ENCODE measurements at places on chromosomes 16 and 17.

GRCh38 chr17:29747660-29748059 lies 124.9 kb upstream of the CORO6 start:
- no peak for DNase-seq

DNA sequence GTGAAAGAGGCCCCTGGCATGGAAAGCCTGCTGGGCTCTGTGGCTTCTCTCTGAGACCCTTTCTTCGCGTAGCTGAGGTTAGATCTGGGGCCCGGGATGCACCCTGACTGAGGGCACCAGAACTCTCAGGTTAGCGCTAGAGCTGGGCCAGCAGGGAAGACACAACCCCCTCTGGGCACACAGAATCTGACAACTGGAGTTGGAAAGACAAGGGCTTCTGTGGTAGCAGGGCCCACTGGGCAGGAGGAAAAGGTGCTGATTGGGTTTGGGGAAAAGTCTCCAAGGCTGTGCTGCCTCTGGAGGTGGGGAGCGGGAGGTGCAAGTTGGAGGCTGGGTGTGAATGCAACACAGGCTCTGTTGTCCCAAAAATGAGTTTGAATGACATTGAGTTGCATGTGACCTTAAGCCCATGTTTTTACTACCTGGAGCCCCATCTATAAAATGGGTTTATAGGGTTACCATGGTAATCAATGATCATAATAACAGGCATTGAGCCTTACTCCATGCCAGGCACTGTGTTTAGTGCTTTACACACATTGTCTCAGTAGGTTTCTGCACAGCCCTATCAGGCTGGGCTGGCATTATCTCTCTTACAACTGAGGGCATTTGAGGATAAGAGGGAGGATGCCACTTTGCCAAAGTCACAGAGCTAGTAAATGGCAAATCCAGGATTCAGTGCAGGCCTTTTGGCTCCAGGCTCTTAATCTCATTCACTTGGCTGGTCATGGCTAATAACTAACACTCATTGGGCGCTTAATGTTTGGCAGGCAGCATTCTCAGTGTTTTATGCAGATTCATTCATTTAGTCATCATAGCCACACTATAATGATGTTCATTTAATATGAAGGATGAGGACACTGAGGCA lies 9.5 kb upstream of the IGFBP4 start:
- no peak for DNase-seq

- no peak for DNase-seq
Observed at GRCh38 chr16:27838536-27839175, 224.9 kb downstream of the GSG1L start.

GRCh38 chr16:81590714-81591544 lies 146.3 kb downstream of the CMIP start:
- DNase-seq = no peak

DNA sequence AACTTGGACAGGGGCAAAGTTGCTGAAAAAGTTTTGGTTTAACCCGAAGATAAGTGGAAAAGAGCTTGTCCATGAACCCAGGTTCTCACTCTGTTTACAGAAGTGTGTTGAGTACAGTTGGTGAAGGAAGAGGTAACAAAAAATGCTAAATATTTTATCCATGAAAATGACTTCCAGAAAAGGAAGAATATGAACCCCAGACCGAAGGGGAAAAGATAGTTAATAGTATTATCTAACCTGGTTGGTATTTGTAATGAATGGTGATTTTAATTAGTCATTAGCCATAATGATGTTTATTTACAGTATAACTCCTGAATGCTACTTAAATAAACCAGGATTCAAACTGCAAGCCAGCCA lies 574 bp upstream of the TMEM106A start:
- DNase-seq = no peak

GRCh38 chr17:19771971-19772630 lies 24.0 kb upstream of the ALDH3A1 start:
- DNase-seq = peak; percentile 90

GRCh38 chr17:12738624-12739023 lies 50.7 kb upstream of the ARHGAP44 start:
- DNase-seq = no peak

GRCh38 chr16:5982979-5983378 lies 885.4 kb upstream of the EEF2KMT start:
- DNase-seq = no peak

GRCh38 chr16:24683250-24683649 lies 46.2 kb upstream of the TNRC6A start:
- DNase-seq = no peak

DNA sequence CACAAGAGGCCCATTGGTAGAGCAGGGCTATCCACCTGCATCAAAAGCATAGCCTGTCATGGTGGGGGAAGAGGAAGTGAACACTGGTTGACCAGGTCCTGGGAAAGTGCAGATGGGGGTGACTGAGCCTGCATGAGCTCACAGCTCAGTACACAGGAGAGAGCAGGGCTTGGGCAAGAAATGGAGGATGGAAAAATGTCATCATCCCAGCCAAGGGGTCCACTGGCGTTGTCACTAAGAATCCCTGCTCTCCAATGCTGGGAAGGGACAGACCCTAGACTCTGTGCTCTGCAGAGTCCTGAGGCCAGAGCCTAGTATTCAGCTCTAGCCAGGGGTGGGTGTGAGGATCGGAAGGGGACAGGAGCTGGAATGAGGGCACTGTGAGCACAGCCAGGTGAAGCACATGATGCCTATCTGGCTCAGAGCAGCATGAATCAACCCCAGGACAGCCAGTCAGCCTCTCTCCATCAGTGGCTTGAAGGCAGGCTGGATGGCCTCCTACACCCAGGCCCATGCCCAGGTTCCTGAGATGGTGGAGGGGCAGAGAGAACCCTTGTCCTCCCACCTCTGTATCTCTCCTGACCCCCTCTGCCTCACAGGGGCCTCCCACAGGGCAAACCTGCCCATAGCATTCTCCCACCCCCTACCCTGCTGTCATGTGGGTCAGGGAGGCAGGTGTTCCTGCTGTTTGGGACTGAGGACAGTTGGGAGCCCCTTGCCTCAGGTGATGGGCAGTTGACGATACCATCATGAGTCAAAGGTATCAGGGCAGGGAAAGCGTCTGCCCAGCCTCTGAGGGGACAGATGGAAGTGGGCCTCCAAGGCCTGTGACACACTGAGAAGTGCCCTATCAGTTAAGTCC lies 13.8 kb upstream of the CTCF start:
- no peak for DNase-seq

GRCh38 chr17:38428112-38428642 lies at the start of gene ARHGAP23:
Gene ARHGAP23, plus strand, starts transcription at chr17:38428464. Its CDS starts 22 bp downstream, at chr17:38428486.
- DNase-seq = peak; percentile 43

GRCh38 chr16:47016700-47017133 lies 43.2 kb upstream of the DNAJA2 start:
- DNase-seq = no peak

DNA sequence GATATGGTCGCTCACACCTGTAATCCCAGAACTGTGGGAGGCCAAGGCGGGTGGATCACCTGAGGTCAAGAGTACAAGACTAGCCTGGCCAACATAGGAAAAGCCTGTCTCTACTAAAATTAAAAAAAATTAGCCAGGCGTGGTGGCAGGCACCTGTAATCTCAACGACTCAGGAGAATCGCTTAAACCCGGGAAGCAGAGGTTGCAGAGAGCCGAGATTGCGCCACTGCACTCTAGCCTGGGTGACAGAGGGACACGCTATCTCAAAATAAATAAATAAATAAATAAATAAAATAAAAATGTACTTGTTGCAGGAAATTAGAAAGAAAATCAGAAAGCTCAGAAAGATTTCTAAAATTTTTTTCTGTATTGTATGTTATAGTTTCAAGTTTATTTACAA lies 113.9 kb downstream of the LITAF start:
- no peak for DNase-seq

GRCh38 chr17:42531455-42532354 lies 4.3 kb upstream of the NAGLU start:
- peak; percentile 65 for DNase-seq

- DNase-seq = no peak
Observed at GRCh38 chr17:76156662-76156991, 15.6 kb upstream of the FOXJ1 start.

GRCh38 chr16:3938843-3939624 lies 58.5 kb upstream of the CREBBP start:
- DNase-seq = peak; percentile 45

DNA sequence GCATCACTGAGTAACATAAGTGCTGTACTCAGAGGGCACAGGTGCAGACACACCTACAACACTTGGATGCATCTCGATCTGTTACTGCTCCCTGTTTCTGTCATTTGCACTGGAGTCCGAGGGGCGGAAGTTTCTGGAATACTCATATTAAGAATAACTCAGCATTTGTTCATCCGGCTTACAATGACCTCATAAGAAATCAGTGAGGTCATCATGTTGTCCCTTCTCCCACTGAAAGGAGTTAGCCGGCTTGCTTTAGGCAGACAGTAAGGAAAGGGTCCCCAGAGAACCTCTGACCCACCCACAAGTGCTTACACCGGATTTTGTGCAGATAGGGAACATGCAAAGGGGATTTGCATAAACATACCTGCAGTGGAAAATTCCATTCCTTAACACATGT lies 344.7 kb downstream of the HAPSTR1 start:
- no peak for DNase-seq

DNA sequence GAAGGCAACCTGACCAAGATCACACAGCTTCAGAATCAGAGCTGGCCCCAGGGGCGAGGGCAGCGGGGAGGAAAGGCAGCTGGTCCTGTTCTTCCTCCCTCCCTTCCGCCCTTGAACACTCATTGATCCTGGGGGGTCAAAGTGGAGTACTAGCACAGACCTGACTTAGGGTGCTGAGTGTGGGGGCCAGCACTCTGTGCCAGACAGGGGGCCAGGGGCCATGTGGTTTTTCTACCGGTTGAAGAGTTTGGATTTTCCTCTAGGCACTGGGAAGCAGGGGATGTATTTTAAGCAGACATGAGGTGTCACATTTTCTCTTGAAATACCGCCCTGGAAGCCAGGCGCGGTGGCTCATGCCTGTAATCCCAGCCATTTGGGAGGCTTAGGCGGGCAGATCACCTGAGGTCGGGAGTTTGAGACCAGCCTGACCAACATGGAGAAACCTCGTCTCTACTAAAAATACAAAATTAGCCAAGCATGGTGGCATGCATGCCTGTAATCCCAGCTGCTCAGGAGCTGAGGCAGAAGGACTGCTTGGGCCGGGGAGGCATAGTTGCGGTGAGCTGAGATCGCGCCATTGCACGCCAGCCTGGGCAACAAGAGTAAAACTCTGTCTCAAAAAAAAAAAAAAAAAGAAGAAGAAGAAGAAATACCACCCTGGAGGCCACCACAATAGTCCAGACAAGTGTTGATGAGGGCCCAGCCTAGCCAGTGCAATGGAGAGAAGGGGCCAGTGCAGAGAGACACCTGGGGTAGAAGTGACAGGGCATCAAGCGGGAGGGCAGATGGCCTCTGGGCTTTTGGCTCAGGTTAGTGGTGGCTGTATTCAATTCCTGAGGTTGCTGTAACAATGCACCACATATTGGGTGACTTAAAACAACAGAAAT lies 15.3 kb downstream of the OSBPL7 start:
- DNase-seq = no peak

GRCh38 chr16:86289907-86290306 lies 220.4 kb upstream of the FOXF1 start:
- DNase-seq = no peak

DNA sequence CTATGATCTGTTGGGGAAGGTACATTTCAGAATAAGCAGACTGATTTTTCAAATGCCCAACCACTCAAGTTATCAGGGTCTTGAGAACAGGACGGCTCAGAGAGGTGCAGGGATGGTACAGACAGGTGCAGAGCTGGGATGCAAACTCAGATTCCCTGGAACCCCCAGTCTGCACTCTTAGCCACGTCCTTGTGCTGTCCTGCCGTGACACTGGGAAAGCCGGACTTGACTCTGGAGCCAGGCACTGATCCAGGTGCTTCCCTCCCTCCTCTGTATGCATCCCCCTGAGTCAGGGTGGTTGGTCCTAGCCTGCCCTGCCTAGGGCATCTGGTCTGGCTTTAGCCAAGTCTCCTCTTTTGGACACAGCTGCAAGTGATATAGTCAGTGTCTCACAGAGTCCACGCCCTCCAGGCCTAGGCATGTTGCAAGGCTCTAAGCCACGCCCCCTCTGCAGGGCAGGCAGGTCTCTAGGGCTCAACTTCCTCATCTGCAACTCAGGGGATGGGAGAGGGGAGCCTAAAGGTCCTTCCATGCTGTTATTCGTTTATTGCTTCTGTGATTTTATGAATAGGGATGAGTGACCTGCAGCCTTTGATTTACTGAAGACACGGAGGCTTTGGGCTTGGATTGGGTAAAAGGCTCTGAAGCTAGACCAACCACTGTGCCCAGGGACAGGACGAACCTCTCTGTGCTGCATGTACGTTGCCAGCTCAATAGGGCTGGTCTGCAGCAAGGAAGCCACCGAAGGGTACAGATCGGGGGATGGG lies 97.3 kb downstream of the SDK2 start:
- DNase-seq = no peak

GRCh38 chr16:49587511-49587910 lies 213.9 kb downstream of the C16orf78 start:
- DNase-seq = no peak

- DNase-seq = no peak
Observed at GRCh38 chr17:31515267-31515666, 123.8 kb downstream of the RAB11FIP4 start.

DNA sequence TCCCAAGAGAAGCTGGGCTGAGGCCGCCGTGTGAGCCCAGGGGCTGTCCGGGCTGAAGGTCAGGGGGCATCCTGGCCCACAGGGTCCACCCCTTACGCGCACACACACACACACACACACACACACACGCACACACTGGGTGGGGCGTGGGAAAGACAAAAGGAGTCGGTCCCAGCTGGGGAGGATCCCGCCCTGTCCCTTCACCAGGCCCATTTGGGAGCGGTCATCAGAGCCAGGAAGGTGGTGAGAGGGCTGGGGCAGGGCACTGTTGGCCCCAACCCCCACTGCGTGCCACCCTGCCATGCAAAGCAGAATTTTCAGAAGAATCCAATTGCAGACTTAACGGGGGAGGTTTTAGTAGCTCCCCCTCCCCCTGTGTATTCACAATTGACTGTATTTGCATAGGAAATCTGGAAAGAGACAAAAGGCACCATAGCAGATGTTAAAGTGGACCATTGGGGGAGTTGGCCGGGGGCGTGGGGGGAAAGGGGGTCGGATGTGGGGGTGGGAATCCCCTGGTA lies 11.3 kb upstream of the CD300A start:
- no peak for DNase-seq

DNA sequence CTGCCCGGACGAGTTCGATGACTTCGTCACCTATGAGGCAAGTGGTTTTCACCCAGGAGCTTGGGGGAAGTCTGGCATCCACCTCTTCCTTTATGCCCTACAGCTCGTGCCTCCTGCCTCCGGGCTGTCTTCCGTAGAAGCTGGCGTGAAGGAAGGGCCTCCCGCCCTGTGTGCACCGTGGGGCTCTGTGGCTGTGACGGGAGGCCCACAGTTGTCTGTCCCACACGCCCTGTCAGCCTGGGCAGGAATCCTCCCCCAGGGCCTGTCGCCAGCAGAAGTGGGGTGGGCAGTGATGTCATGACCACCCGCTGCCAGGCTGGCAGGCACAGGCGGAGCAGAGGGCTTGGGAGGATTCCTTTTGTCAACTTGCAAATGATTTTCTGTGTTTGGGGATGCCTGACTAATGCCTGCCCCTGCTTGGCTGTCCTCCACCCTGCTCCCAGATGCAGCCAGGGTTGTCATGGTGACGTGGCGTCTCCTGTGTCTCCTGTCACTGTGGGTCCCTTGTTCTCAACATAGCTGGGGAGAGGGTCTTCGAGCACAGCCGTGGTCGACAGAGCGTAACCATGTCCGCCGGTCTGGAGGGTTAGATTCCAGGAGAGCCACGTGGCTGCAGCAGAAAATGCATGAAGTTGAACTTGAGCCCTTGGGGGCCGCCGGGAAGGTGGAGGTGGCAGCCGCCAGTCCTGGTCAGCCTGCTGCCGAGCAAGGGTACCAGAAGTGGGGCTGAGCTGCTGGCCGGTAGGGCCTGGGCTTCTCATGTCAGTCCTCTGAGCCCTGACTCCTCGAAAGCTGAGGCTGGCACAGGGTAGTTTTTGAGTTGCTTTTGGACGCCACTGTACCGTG lies 46.1 kb downstream of the RAB11FIP3 start:
- no peak for DNase-seq

Data from stimulated activated naive CD4-positive, alpha-beta T cell (primary cell).